ENCODE measurements at places on chromosomes 2 and 18.

DNA sequence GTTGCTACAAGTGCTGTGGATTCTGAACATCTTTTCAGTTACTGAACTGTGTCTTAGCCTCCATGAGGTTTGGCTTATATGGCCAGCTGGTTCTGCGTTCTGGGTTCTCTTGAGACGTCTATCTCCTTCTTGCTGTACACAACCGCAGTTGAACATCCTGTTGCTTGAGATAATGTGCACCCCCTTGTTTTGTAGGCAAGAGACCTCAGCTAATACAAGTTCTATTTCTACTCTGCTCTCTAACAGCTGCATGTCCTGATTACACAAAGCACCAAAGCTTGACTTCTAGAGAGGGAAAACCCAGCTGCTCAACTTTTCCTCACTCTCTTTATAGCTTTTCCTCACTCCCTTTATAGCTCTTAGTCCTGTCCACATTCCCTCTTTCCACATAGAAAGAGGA, 176.0 kb downstream of the LTBP1 start:
- no peak for DNase-seq

GRCh38 chr2:106095478-106096298, 98.4 kb downstream of the UXS1 start:
- DNase-seq, result no peak

GRCh38 chr2:128272601-128273468, 45.8 kb downstream of the HS6ST1 start:
- DNase-seq, result no peak

DNA sequence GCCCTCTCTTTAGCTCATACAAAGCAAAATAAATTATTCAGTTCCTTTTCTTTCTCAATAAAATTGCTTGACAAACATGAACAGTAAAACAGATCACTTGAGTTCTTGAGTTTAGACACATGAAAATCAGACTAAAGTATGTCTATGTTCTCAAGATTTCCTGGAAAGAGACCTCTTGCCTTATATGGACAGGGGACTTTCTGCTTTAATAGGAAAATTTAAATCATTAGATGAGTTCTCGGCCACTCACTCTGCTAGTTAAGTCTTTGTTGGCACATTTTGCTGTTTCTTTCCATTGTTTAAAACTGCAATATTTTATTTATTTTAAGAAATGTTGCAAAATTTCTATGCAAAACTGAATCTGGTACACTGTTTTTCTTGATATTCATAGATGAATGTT, 207.8 kb downstream of the RND3 start:
- DNase-seq, result no peak

- no peak for DNase-seq
These were observed 74.5 kb downstream of the QPCT start for GRCh38 chr2:37418956-37419355.

DNA sequence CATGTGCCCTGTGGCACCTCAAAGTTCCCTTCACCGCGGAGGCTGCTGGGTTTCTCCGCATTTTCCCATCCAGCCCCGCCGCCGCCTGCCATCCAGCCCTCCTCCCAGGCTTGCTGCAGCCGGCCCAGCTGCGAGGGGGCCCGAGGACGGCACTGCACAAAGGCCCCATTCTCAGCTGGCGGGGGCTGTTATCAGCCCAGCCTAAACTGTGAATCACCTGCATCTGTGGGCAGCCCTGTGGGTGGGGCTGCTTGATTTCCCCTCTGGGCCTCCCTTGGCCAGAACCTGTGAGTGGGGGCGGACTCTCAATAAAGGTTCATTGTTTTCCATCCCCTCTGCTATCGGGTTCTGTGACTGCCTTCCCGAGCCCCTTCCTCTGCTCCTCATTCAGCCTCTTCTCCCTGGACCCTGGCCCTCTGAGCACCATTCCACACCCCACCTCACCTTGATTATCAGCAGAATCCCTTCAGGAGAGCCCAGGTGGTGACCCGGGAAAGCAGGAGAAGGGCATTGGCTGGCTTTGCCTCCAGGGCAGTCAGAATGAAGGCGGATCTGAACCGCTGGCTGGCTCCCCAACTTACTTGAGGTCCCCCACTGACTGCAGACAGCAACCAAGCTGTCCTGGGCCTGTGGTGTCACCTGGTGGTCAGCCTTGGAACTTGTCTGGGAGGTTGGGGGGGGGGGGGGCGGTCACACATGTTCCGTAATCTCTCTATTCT, 204.5 kb downstream of the ZFP36L2 start:
- peak; percentile 65 for DNase-seq

DNA sequence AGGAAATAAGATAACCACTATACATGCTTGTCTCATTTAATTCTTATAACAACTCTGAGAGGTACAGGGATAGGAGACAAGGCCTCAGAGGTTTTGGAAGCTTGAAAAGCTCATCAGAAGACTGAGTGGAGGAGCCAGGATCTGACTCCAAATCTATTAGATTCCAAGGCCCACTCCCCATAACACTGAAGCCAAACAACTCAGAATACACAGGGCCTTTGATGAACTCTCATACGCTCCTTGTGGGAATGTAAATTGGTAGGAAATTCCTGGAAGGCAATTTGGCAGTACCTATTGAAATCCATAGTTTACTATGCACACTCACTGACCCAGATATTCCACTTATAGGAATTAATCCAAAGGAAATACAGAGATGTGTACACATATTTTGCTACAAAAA, 27.9 kb downstream of the WIPF1 start:
- DNase-seq, result no peak

DNA sequence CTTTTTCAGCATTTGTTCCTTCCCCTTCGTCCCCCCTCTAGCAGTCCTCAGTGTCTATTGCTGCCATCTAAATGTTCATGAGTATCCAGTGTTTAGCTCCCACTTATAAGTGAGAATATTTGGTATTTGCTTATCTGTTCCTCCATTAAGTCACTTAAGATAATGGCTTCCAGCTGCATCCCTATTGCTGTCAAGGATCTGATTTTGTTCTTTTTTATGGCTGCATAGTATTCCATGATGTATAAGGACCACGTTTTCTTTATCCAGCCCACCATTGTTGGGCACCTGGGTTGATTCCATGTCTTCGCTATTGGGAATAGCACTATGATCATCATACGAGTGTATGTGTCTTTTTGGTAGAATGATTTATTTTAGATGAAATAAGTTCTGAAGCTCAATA, 166.9 kb upstream of the NCK2 start:
- no peak for DNase-seq

DNA sequence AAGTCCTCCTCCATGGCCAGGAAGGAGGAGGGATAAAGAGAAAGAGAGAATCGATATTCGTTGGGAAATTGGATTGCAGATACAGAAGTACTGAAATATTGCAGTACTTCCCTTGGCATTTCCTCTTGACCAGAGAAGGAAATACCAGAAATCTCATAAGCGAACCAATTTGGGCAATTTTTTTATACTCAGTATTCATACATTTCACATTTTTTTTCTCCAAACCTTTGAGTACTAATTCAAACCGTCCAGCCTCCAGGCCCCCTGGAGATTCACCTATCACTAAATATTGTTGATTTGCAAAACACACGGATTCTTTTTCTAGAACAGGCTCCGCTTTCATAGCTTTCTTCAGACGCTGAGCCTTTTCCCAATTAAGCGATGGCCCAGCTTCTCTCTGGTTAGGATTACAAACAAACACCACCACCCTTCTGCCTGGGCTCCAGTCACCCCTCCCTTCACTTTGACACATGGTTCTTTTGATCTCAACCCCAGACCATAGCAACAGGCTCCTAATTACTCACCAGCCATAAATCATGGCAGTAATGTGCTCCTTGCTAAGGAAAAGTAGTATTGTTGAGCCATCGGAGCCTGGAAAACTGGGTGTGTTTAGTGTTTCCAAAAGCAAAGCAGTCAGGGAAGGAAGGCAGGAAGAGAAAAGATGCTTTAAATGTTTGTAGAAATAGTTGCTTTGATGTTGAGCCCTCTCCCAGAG, 138.4 kb upstream of the CCDC68 start:
- DNase-seq, result no peak

DNA sequence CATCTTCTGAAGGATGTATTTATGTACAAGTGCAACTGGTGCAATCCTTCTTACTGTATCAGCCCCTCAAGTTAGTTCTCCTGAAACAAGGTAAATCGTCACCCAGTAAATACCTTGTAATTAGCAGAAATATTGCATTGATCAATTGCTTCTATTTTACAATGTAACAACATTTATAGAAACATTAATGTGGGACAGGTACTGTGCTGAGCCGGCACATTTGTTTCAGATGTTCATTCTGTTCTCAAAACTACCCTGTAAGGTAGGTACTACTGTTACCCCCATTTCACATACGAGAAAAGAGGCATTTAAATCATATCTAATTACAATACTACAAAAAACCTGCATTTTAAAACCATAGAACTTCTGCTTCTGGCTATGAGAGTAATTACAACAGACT, 19.5 kb downstream of the RTN4 start:
- DNase-seq, result no peak

GRCh38 chr2:128502200-128502599, 183.5 kb upstream of the HS6ST1 start:
- DNase-seq, result no peak

- no peak for DNase-seq
These were observed 76.6 kb upstream of the GPC1 start for GRCh38 chr2:240358821-240359397.
